ENCODE measurements at places on chromosomes 11 and 22.

- no peak for DNase-seq
Measured at GRCh38 chr11:3074912-3075589, 17.8 kb upstream of the CARS1 start.

DNA sequence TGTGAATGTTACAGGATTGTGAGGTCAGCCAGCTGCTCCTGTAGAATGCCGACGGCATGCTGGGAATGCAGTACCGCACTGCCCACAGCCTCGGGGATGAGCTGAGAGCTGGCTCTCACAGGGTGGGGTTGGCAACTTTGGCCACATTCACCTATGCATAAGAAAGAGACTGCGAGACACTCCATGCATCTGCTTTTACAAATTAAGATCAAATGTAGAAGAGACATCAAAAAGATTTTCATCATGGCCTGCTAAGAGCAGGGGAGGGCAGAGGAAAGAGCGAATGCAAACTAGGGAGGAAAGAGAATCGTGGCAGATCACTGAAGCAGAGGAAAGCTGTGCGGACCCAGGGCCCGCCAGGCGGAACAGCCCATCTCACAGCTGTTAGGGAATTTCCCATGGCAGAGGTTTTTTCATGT is 49.8 kb upstream of the SPATA19 start:
- DNase-seq, result no peak

GRCh38 chr11:17314904-17315426 is 36.6 kb upstream of the NCR3LG1 start:
- no peak for DNase-seq

- no peak for DNase-seq
Measured at GRCh38 chr22:24992946-24993345, 40.4 kb downstream of the KIAA1671 start.

GRCh38 chr22:19878461-19879245 is 24.0 kb upstream of the GNB1L start:
- peak; percentile 80 for DNase-seq

GRCh38 chr11:94972700-94973098 is 657 bp downstream of the CWC15 start:
- DNase-seq, result no peak

- DNase-seq, result peak; percentile 66
Measured at GRCh38 chr11:26947904-26948639, 45.8 kb upstream of the FIBIN start.

Measured in EL (cell line).